ENCODE measurements at places on chromosomes 12 and 14. TPM values are rescaled to one million over a fixed set of nuclear protein-coding genes. Genes with fewer than 3 reads are reported as not detected.
A peak's percentile ranks its signal among the peaks of the same experiment; 100 is the strongest.

GRCh38 chr14:73695997-73696396 is 18.2 kb downstream of the PNMA1 start:
- DNase-seq = no peak

DNA sequence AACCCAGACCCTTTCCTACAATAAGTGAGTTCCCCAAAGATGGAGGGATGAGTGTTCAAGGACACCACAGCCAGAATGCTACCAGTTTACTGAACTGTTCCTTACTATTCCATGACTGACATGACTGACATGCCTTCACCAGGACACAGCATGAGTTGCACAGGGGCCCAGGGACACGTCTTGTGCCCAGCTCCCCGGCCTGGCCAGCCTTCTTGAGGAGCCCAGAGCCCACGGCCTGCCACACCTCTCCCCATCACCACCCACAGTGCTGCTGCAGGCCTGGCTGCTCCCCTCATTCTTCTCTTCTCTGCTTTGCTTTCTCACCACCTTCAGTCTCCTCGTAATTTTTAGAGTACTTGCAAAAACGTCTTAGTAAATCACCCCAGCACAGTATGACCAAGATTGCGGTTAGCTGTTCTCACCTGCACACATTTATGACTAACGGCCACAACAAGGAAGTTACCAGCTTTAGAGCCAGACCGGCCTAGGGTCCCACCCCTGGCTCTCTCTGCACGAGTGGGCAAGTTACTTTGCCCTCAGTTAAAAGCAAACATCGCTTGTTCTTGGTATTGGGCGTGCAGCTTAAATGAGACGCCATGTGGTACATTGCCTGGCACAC is 18.5 kb downstream of the PPP2R5E start:
- DNase-seq = peak; percentile 24

- no peak for DNase-seq
Measured at GRCh38 chr12:111664961-111665865, 20.5 kb downstream of the BRAP start.

The SARNP gene
- 69.3 TPM for total RNA-seq

The AQP2 gene
- total RNA-seq = not detected

The SMIM10L1 gene
- 8.2 TPM for total RNA-seq

- peak; percentile 67 for DNase-seq
Measured at GRCh38 chr12:753611-754472, 1.5 kb downstream of the WNK1 start.

GRCh38 chr12:104720339-104721038 is 237.6 kb downstream of the SLC41A2 start:
- DNase-seq = no peak

GRCh38 chr14:26056036-26056616 is 541.7 kb downstream of the NOVA1 start:
- no peak for DNase-seq

- no peak for DNase-seq
Measured at GRCh38 chr12:55499231-55499630, 7.1 kb downstream of the OR6C68 start.

DNA sequence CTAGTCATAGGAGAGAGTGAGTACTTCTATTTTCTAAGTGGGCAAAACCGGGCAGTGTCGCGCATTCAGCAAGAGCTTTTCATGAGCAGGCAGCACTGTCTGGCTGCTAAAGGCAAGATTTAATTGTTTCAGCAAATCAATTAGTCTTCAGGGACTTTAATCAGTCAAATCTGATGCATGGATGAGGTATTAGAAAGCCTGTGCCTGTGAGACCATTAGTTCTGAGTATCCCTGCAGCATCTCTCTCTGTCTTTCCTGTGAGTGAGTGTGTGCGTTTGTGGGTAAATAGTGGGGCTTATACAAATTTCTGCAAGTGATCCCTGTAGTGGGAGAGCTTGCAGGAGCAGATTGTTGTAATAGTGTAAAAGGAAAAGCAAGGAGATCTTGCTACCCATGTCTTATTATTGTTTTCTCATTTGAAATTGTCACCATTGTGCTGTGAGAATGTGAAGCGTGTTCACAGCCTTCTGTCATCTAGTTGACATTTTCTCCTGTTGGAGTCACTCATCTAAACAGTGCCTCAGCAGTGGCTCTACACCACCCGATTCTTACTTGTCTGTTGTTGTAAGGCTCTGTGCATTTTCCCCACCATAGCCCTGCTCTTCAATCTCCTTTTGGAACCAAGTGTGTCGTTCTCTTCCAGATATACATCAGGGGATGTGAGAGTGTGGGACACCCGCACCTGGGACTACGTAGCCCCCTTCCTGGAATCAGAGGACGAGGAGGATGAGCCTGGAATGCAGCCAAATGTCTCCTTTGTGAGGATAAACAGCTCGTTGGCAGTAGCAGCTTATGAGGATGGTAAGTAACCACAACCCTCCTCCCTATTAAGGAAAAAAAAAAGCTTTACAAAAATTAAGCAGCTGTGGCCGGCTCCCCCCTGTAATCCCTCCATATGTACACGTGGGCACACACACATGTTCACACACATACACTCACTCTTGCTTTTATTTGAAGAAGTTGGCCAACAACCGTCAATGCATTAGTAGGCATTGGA is 53.6 kb downstream of the FBXW8 start:
- DNase-seq = no peak

DNA sequence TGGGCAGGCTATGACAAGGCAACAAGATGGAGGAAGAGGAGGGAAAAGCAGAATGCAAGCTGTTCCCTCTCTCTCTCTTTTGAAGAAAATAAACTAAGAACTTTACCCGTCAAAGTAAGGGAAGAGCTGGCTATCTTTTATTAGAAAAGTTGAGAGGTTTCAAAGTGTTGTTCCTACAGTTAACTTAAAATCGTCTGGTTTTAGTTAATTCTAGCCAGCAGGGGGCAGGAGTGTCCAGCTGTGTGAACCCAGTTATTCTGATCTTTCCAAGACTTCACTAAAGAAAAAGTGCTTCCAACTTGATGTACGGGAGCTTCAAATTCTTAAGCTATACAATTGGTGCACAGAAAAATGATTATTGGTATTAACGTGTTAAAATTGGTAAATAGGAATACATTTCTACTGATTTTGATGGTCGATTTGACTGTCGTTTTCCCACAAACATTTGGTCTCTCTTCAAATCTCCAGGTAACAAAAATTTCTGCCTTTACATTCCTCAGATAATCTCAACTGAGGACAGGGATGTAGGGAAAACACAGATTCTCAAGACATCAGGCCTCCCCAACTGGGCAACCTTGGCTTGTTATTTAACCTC is 28.4 kb upstream of the MON2 start:
- DNase-seq = no peak

The LTB4R gene
- total RNA-seq = 24.4 TPM

GRCh38 chr14:93232159-93232558 is 25.1 kb downstream of the UBR7 start:
- DNase-seq = no peak

The CCDC197 gene
- not detected for total RNA-seq

GRCh38 chr14:79502751-79503148 is 708.6 kb downstream of the DIO2 start:
- DNase-seq = no peak

DNA sequence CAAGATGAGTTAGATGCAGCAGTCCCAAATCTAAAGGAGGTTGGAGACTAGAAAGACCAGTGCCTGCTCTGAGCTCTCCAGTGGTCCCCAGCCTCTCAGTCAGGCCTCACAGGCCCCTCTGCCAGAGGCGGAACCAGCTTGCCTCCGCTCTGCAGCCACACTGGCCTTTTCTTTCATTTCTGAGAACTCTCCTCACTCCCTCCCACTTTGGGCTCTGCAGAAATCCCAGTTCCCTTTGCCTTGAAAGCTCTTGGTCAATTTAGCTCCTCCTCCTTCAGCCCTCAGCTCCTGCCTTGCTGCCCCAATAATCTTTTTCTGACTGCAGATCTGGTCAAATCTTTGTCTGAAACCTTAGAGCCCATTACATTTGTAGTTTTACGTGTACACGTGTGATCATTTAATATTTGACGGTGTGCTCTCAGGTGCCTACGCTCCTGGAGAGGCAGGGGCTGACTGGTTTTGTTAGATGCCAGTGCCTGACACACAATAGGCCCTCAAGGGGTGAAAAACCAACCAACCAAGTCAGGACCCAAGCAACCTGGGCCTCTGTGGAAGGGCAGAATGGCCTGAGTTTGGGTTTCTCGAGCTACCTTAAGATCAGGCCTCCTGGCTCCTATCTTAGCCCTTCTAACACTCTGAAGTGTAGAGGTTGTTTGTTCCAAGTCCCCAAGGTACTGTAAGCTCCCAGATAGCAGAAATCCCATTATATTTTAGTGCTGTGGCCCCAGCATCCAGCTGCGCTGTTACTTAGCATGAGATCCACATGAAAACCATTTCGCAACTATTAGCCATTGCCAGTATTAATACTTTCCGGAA is 1.1 kb upstream of the NUDT4 start:
- peak; percentile 68 for DNase-seq
